Activated T-helper 1 cell treated with anti-CD3 and anti-CD28 coated beads, Interleukin-2, amount 50 U/mL, for 16 hours (primary cell): ENCODE measurements at places on chromosomes 16 and 17.

GRCh38 chr17:44557651-44558285 lies 484 bp downstream of the FZD2 start:
- DNase-seq = no peak

- DNase-seq = no peak
Observed at GRCh38 chr17:43018008-43018853, 4.0 kb downstream of the VAT1 start.

- no peak for DNase-seq
Observed at GRCh38 chr16:3401719-3402397, 843 bp downstream of the ZNF174 start.

GRCh38 chr16:3664187-3664896 lies 9.9 kb downstream of the DNASE1 start:
- DNase-seq = no peak

DNA sequence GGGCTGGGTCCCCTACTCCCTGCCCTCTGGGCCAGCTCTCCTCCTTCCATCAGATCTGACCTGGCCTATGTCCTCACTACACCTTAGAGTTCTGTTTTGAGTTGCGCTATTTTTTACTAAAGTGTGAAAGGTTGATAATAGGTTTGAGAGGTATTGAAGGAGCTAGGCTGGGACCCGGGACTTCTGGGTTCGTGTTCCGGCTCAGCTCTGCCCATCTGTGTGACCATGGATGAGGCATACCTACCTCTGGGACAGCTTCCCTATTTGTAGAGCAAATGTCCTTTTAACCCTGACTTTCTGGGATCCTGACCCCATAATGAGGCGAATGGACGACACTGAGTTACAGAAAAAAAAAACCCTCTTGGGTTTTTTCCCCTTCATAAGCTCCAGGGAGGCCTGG lies 36.0 kb downstream of the IL21R start:
- DNase-seq = no peak

- DNase-seq = no peak
Observed at GRCh38 chr17:64555281-64555680, 48.5 kb downstream of the CEP95 start.

DNA sequence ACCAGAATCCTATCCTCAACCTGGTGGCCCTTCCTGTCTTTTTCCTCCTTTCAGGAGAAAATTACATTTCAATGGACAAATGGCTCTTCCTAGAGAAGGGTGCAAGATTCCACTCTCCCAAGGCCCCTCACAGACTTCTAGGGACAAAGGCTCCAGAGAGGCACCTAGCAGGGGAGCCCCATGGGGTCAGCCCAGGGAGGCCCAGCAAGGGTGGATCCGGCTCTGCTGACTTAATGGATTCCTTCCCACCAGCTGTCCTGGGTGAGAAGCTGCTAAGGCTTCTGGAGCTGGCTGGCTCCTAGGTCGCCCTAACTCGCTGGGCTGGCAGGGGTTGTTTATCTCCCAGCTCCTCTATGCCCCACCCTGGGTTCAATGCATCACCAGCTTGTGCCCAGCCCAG lies 152.4 kb downstream of the ZNF423 start:
- no peak for DNase-seq

- no peak for DNase-seq
Observed at GRCh38 chr17:38425744-38426143, 2.5 kb upstream of the ARHGAP23 start.

DNA sequence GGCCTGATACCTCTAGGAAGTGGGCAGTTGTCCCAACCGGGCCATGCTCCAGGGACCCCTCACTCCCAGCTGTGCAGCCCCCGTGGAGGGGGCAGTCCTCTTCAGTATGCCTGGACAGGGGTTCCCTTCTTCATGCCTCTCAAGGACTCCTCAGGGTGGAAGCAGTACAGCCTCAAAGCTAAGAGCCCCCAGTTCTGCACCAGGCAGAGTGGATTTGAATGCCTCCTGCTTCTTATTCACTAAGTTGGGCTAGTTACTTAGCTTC lies 23.9 kb upstream of the ST6GALNAC1 start:
- DNase-seq = no peak
